Sciatic nerve (tissue), 2 donors: ENCODE measurements at places on chromosomes 6 and 20. TPM values are rescaled to one million over a fixed set of nuclear protein-coding genes. Genes with fewer than 3 reads are reported as not detected.

RPS6KA2 gene
- total RNA-seq = 69.9 TPM

MCCD1 gene
- not detected for total RNA-seq

ADGRF5 gene
- total RNA-seq = 23.8 TPM

DNA sequence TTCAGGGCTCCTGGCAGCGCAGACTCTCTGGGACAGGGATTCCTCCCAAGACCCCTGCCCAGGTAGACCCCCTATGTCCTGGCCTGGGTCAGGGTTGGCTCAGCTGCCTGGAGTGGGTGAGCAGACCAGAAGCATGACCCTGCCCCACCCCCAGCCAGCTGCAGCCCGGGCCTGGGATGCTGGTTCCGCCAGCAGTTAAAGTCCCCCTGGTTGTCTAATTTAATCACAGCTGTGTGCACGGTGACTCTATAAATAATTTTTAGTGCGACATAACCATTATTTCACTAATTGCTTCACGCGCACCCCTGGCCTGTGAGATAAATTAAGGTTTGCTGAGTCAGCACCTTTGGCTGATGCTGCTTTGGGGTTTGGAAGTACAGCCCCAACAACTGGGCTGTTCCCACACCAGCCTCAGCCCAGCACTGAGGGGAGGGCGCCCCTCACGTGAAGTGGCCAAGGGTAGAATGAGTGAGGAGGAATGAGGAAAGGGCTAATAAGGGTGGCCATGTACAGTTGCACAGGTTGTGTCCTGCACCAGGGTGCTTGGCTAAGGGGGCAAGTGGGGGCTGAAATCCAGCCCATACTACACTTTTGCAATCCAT, 26.1 kb upstream of the CDH22 start:
- no peak for DNase-seq

DNA sequence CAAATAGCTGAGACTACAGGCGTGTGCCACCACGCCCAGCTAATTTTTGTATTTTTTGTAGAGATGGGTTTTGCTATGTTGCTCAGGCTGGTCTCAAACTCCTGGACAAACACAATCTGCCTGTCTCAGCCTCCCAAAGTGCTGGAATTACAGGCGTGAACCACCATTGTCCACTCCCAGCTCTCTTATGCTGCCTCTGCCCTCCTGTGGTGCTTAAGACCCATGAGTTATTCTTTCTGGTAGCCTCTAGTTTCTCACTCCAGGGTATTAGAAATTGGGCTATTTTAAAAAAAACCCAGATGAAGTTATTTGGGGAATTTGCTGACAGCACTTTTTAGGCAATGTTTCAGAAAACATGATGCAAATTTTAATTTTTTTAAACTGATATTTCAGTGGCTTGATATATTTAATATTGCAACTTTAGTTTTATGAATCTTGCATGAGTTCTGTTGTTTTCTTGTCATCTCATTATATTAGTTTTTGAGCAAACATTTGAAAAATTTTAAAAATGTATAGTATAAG, 114.0 kb upstream of the FOXO3 start:
- DNase-seq = no peak

DNA sequence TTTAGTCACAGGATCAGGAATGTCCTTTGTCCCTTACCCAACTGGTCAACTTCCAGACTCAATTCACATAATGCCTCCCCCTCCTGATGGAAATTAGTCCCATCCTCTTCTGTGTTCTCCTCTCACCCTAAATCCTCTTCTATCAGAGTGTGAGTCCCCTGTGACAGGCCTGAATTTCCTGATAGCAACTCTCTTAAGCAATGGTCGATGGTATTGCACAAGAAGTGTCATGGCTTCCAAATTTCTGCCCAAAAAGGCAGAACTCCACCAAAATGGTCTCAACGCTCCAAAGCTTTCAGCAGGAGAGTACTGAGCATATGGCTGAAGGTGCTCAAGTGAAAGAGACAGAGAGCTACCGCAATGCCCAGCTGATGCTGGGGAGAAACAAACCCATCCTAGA, 2.4 kb downstream of the PREP start:
- no peak for DNase-seq

DNA sequence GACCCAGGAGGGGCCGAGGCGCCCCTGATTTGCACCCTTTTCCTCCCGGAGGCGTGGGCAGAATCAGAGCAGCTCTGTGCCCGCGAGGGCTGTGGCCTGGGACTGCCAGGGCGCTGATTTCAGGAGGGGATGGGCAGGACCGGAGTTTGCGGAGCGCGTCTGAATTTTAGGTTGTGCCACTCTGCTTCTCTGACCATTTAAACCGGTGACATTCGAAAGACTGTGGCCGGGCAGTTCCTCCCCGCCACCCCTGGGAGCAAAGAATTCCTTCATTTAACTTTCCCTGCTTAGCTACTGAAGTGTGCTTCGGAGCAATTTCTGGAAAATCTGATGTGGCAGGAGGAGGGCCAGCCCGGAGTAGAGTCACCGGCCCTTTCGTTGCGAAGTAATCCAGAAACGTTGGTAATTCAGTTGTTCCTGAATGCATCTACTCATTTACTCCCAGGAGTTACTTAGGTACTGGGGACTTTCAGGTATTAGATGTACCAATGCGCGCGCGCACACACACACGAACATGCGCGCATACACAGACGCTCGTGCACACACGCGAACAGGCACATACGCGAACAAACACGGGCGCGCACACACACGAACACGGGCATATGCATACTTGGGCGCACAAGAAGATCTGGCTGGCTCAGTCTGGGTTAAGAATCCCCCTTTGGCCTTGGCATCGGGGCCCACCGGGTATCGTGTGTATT, 568 bp downstream of the CCDC170 start:
- peak; percentile 69 for DNase-seq

DNA sequence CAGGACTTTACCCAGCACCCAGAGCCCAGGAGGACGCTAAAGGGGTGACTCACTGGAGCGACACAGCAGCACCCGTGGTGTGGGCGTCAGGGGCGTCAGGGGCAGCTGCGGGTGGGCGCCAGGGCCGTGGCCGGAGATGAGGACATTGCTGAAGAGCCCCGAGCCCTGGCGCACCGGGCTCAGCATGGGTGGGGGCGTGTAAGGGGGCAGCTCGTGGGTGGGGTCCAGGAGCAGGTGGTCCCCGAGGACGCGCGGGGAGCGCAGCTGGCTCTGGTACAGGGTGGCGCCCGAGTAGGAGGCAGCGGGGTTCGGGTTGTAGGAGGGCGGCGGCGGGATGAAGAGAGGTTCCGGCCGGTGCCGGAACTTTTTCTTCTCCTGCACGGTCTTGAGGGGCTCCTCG, 41.6 kb upstream of the MRPS10 start:
- no peak for DNase-seq
